ENCODE measurements at places on chromosomes 1 and 21.

DNA sequence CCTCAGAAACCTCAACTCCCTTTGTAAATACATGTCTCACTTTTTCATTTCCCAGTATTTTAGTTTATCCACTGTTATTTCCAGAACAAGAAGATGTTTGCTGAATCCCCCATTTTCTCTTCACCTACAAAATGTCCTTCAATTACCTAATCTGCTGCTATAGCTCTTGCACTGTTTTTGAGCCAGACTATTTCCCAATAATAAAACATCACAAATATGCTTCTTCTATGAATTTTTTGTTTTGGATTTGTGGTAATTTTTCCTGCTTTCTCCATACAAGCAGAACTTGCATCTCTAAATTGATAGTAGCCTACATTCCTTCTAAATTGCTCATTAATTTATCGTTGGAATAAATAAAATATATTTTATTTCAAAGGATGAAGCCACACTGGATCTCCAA lies 199.6 kb upstream of the C1orf87 start:
- H3K27ac ChIP-seq, result no peak overlapping the region
- H3K36me3 ChIP-seq, result no peaks in the 10 kb centered on the region
- no peaks in the 10 kb centered on the region for H3K27me3 ChIP-seq
- ATAC-seq, result no peak
- no peaks in the 10 kb centered on the region for H3K4me1 ChIP-seq
- no peak overlapping the region for H3K4me3 ChIP-seq

- peaks cover 71% of the 10 kb centered on the region for H3K4me1 ChIP-seq
- H3K4me3 ChIP-seq, result peak overlapping the region; percentile 1
- peaks cover 38% of the 10 kb centered on the region for H3K36me3 ChIP-seq
- ATAC-seq, result no peak
These were observed 62.8 kb downstream of the SAMSN1 start for GRCh38 chr21:14483296-14483695.

GRCh38 chr1:111551623-111552411 lies 48.4 kb upstream of the ADORA3 start:
- no peak overlapping the region for H3K27ac ChIP-seq
- no peak overlapping the region for H3K4me3 ChIP-seq
- H3K36me3 ChIP-seq, result no peaks in the 10 kb centered on the region
- no peaks in the 10 kb centered on the region for H3K27me3 ChIP-seq
- no peak for ATAC-seq

DNA sequence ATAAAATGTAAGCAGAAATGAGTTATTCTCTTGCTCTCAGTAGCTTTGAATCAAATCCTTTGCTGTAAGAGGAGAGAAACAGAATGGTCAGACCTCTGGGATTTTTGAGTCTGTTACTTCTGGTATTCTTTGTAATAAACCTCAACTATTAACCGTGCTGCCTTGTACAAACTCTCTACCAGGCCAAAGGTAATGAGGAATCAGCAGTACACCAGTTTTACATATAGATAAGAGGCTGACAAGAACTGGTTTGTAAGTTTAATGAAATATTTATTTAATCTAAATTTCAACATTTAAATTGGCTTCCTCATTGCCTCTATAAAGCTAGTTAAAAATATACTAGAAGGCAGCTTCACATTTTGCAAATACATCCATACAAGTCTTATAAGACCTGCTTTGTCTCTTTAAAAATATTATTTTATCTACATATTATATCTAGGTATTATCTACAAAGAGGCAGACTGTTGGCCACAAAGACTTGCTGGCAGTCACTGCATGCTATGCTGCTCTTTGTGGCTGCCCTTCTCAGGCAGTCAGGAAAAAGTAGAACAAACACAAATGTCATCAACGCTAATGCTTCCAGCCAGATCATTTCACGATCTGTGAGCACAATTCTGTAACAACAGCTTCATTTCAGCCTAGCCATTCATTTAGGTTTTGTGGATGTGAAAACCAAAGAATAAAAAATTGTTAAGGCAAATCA lies 173.0 kb downstream of the GABPA start:
- H3K27ac ChIP-seq, result no peak overlapping the region
- H3K27me3 ChIP-seq, result no peaks in the 10 kb centered on the region
- H3K4me1 ChIP-seq, result peaks cover 8% of the 10 kb centered on the region
- peaks cover 7% of the 10 kb centered on the region for H3K36me3 ChIP-seq
- no peak overlapping the region for H3K4me3 ChIP-seq

- peak overlapping the region; percentile 95 for H3K27ac ChIP-seq
- H3K4me1 ChIP-seq, result peaks cover 70% of the 10 kb centered on the region
- H3K36me3 ChIP-seq, result peaks cover 60% of the 10 kb centered on the region
- peak overlapping the region; percentile 71 for H3K4me3 ChIP-seq
- no peak for ATAC-seq
These were observed 65.1 kb downstream of the PIK3CD start for GRCh38 chr1:9716404-9717192.

DNA sequence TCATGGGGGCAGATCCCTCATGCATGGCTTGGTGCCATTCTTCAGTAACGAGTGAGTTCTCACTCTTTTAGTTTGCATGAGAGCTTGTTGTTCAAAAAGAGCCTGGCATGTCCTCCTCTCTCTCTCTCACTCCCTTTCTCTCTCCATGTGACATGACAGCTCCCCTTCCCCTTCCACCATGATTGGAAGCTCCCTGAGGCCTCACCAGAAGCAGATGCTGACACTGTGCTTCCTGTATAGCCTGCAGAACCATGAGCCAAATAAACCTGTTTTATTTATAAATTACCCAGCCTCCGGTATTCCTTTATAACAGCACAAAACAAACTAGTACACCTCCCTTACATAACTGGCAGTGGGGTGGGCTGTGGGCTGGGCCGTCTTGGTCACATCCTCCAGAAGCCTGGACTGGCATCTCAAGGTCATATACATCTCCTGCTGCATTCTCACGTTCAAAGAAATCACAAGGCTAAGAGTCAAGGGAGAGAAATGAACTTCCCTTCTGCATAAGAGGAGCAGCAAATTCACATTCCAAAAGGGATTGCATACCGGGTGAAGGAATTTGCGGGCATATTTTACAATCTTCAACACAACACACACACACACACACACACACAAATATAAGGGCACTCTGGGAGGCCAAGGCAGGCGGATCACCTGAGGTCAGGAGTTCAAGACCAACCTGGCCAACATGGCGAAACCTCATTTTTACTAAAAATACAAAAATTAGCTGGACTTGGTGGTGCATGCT lies 2.3 kb upstream of the CCSAP start:
- H3K36me3 ChIP-seq, result no peaks in the 10 kb centered on the region
- H3K27ac ChIP-seq, result no peak overlapping the region

- H3K27ac ChIP-seq, result no peak overlapping the region
- no peaks in the 10 kb centered on the region for H3K36me3 ChIP-seq
- ATAC-seq, result no peak
These were observed 8.9 kb downstream of the CITED4 start for GRCh38 chr1:40853113-40853884.

DNA sequence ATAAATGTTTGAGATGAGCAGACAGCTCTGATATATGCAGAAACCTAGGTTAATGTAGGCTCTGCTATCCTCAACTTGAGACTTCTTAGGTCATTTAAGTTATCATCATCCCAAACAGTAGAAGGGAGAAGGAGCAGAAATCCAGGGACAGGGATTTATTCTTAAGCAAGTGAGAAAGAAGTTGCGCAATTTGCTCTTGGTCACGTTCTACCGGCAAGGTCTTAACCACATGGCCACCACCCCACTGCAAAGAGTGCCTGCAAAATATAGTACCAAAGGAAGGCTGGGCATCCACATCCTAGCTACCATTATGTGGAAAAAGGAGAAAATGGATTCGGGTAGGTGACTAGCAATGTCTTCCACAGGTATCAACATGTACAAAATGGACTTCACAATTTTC lies 25.2 kb downstream of the CRNN start:
- no peaks in the 10 kb centered on the region for H3K36me3 ChIP-seq
- no peak overlapping the region for H3K27ac ChIP-seq
- H3K4me1 ChIP-seq, result no peaks in the 10 kb centered on the region
- no peak for ATAC-seq

DNA sequence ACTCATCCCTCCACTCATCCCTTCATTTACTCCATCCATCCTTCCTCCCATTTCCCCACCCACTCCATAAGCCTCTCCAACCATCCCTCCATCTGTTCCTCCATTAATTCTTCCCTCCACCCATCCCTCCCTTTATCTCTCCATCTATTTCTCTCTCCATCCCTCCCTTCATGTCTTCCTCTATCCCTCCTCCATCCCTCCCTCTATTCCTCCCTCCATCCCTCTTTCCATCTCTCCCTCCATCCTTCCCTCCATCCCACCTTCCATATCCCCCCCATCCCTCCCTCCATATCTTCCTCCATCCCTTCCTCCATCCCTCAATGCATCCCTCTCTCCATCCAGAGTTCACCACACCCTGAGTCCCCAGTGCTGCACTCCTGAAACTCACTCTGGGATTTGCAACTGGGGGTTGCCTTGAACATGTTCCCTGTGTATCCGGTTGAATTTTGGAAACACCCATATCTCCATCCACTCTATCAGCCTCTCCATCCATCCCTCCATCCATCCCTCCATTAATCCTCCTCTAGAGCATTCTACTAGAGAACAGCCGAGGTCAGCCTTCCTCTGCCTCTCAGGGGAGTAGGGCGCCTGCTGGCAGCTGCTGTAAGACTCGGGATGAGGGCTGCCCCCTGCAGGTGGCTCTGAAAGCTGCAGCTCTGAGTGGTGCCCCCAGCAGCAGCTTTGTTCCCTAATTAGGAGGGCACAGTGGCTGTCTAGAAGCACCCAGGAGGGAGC lies 39.4 kb downstream of the ABCG1 start:
- H3K27me3 ChIP-seq, result no peaks in the 10 kb centered on the region
- peak; percentile 78 for ATAC-seq
- H3K4me3 ChIP-seq, result no peak overlapping the region
- H3K27ac ChIP-seq, result peak overlapping the region; percentile 21
- no peaks in the 10 kb centered on the region for H3K36me3 ChIP-seq

DNA sequence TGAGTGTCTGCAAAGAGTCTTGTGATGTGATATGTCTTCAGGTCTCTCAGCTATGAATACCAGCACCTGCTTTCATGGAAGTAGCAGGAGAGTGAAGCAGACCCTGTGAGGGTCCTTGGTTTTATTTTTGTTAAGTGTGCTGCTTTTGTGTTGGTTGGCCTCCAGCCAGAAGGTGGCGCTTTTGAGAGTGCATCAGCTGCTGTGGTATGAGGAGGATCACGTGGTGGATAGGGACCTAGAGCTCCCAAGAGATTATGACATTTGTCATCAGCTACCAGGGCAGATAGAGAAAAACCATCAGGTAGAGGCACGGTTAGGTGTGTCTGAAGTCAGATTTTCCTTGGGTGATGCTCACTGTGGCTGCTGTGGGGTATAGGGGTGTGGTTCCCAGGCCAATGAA lies 1232.1 kb downstream of the MRPL39 start:
- no peaks in the 10 kb centered on the region for H3K36me3 ChIP-seq
- no peak overlapping the region for H3K4me3 ChIP-seq
- ATAC-seq, result peak; percentile 41
- no peak overlapping the region for H3K27ac ChIP-seq
- no peaks in the 10 kb centered on the region for H3K27me3 ChIP-seq

DNA sequence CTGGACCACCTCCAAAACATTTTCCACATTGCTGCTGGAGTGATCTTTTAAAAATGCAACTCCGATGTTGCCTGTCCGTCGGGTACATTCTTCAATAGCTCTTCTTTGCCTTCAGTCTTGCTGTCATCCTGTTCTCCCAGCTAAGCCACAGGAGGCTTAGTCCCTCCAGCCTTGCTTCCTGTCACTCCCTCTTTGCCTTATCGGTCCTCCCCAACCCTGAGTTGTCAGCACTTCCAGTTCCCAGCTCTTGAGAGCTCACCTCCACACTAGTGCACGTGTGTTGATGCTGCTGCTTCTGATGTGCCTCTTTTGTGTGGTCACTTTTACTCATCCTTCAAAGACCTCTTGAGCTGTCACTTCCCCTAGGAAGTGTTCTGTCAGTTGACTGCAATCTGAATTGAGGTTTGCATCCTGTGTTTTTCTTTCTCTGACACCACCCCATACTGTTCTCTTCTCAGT lies 15.3 kb downstream of the UCK2 start:
- no peak for ATAC-seq
- H3K36me3 ChIP-seq, result peaks cover 8% of the 10 kb centered on the region
- peaks cover 46% of the 10 kb centered on the region for H3K4me1 ChIP-seq
- H3K27ac ChIP-seq, result no peak overlapping the region
- no peaks in the 10 kb centered on the region for H3K27me3 ChIP-seq

DNA sequence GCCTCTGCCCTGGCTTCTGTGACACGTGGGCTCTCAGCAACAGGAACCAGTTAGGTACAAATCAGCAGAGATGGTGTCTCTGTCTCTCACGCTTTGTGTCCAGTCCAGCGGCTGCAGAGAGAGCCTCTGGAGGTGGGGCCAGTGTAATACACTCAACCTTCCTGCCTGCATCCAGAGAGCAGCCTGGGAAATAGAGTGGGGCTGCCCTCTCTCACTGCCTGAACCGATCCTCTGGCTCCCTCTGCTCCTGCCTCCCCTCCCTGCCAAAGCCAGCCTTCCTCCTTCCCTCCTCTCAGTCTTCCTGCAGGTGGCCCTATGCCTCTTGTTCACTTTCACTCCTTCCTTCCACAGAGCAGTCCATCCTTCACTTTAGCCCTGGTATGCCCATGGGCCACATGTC lies at the start of gene ZNF648:
Gene ZNF648 (minus strand): TSS at position 119 of the 400 bp plus-strand sequence. CDS start 3,702 bp downstream, outside the sequence.
- no peak within 1 kb of the TSS for H3K4me3 ChIP-seq
- H3K36me3 ChIP-seq, result no peaks in the 10 kb centered on the region
- ATAC-seq, result no peak
- no peak within 1 kb of the TSS for H3K27ac ChIP-seq
- H3K4me1 ChIP-seq, result no peaks in the 10 kb centered on the region
- peaks cover 85% of the 10 kb centered on the region for H3K27me3 ChIP-seq

GRCh38 chr21:36584980-36585940 lies 105.3 kb upstream of the CLDN14 start:
- H3K27me3 ChIP-seq, result peaks cover 25% of the 10 kb centered on the region
- no peak overlapping the region for H3K27ac ChIP-seq
- H3K4me1 ChIP-seq, result no peaks in the 10 kb centered on the region
- no peaks in the 10 kb centered on the region for H3K36me3 ChIP-seq
- no peak overlapping the region for H3K4me3 ChIP-seq

GRCh38 chr1:183908079-183908478 lies 103.2 kb downstream of the RGL1 start:
- no peak for ATAC-seq
- H3K27ac ChIP-seq, result peak overlapping the region; percentile 86
- no peaks in the 10 kb centered on the region for H3K27me3 ChIP-seq
- H3K4me3 ChIP-seq, result no peak overlapping the region

GRCh38 chr21:45938811-45939520 lies 42.6 kb upstream of the COL6A1 start:
- no peaks in the 10 kb centered on the region for H3K36me3 ChIP-seq
- no peak overlapping the region for H3K27ac ChIP-seq
- H3K27me3 ChIP-seq, result peaks cover 18% of the 10 kb centered on the region
- H3K4me1 ChIP-seq, result no peaks in the 10 kb centered on the region
- H3K4me3 ChIP-seq, result no peak overlapping the region
